ENCODE measurements at places on chromosomes 3 and 15. TPM values are rescaled to one million over a fixed set of nuclear protein-coding genes. Genes with fewer than 3 reads are reported as not detected.

DNA sequence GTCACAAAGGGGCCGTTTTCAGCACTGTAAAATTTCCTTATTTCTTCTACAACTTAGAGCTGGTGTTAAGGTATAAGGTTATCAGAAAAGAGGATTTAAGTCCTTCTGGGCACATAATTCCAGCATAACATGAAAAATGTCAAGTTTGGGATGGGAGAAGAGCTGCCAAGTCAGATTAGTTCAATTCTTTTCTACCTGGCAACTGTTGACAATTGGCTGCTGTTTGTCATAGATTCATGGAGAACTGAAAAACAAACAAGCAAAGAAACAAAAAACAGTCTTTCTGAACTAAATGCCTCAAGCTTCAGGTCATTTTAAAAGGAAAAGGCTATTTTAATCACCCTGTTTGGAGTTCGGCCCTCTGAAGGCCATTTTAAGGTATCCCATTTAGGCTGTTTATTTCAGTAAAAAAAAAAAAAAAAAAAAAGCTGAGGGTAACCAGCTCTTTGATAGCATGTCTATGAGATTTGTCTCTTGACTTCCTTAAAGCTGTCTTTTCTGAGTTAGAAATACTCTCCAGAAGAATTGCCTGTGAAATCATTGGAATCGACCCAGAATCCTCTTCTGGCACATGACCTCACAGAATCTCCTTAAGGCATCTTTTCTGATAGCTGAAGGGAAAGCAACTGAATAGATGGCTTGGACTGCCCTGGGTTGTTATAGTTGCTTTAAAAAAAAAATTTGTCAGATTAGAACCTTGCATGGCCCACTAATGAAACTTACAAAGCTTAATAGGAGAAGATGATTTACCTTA, 173.3 kb downstream of the SEMA6D start:
- H3K27me3 ChIP-seq = peaks cover 14% of the 10 kb centered on the region
- DNase-seq = no peak
- no peak overlapping the region for H3K27ac ChIP-seq
- H3K36me3 ChIP-seq = no peaks in the 10 kb centered on the region

DNA sequence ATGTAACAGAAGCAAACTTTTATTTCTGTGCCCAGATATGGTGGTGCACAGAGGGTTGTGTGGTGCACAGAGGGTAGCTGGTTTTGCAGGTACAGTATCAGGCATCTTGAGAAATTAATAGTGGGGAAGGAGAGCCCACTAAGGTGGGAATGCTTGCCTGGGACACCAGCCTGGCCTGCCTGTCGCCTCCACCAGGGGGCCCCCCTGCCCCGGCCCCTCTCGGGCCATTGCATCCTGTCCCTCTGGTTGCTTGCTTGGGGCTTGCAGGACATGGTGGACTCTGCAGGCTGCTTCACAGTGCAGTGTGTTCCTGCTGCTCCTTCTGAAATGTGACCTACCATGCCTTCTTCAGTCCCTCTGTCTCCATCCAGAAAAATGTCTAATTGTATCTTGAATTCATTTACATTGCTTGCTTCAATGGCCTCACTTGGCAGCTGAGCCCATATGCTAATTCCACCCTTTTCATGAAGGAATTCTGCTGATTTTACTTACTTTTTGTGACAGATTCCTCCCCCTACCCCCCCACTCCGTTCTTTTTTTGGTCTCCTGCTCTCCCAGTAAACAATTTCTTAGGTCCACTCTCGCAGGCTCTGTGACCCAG, 73.6 kb downstream of the EEFSEC start:
- no peak overlapping the region for H3K27ac ChIP-seq
- peak; percentile 49 for DNase-seq
- H3K27me3 ChIP-seq = no peaks in the 10 kb centered on the region
- no peak overlapping the region for H3K4me3 ChIP-seq
- no peaks in the 10 kb centered on the region for H3K4me1 ChIP-seq

Gene ARL14
- total RNA-seq = not detected

DNA sequence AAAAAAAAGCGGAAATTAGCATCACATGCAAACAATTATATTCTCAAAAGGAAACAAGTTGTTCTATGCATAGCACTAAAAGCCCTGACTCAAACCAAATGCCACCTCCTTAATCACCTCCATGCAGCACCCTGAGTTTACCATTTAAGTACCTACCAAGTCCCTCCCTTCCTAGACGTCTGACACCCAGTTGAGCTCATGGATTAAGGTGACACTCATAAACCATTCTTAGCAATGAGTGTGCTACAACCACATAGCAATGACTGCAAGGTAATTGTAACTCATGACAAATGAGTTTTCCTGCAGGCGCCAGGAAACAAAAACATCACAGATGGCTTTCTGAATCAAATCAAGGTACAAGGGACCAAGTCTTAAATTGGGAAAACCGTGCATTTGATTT, 32.0 kb downstream of the WWTR1 start:
- no peak overlapping the region for H3K4me3 ChIP-seq
- peaks cover 8% of the 10 kb centered on the region for H3K4me1 ChIP-seq
- H3K36me3 ChIP-seq = no peaks in the 10 kb centered on the region
- DNase-seq = no peak
- no peak overlapping the region for H3K27ac ChIP-seq
- H3K27me3 ChIP-seq = peaks cover 25% of the 10 kb centered on the region

Gene PRR20G
- total RNA-seq = not detected

DNA sequence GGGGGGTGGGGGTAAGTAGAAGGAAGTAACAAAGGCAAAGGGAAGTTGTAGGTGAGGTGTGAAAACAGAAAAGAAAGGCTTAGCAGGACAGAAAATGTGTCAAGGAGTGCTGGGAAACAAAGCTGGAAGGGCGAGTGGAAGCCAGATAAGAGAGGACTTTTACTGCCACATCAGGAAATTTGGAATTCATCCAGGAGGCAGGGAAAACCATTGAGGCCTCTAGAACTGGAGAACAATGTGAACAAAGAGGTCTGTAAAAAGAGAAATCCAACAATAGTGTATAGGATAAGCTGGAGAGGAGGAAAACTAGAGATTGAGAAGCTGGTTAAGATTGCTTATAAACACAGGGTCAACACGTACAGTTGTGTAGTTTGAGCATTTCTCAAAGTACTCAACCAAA, 116.6 kb downstream of the NTRK3 start:
- no peak overlapping the region for H3K4me3 ChIP-seq
- no peak overlapping the region for H3K27ac ChIP-seq
- no peaks in the 10 kb centered on the region for H3K4me1 ChIP-seq

Gene FBLN2
- 0.49 TPM for total RNA-seq

- no peak overlapping the region for H3K27ac ChIP-seq
- no peaks in the 10 kb centered on the region for H3K4me1 ChIP-seq
- DNase-seq = no peak
- H3K27me3 ChIP-seq = no peaks in the 10 kb centered on the region
Observed at GRCh38 chr3:64865839-64866570, 178.2 kb upstream of the ADAMTS9 start.

GRCh38 chr3:141246224-141246957, 14.8 kb downstream of the PXYLP1 start:
- H3K27ac ChIP-seq = no peak overlapping the region
- peaks cover 28% of the 10 kb centered on the region for H3K4me1 ChIP-seq
- no peak for DNase-seq
- H3K4me3 ChIP-seq = no peak overlapping the region
- H3K27me3 ChIP-seq = no peaks in the 10 kb centered on the region

- no peaks in the 10 kb centered on the region for H3K36me3 ChIP-seq
- peaks cover 75% of the 10 kb centered on the region for H3K27me3 ChIP-seq
- H3K4me1 ChIP-seq = peaks cover 36% of the 10 kb centered on the region
- H3K27ac ChIP-seq = peak overlapping the region; percentile 27
- peak overlapping the region; percentile 82 for H3K4me3 ChIP-seq
Observed at GRCh38 chr15:67833710-67834511, 5.9 kb downstream of the RNU6-1 start.

DNA sequence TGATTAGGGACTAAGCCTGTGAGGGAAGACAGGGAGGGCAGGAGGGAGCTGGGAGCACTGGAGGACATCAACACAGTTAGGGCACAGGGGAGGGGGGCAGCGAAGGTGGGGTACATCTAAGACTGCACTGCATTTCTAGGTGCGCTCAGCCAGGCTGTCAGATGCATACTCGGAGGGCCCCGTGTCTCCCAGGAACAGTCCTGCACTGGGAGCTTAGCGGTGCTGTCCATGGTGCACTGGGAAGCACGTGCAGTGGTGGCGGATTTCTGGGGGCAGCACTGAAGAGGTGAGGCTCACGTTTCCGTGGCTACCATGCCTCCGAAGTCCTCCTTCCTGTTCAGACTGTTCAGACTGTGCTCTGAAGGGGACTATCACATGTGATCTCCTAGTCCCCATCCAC, 54.4 kb downstream of the ROPN1B start:
- no peaks in the 10 kb centered on the region for H3K27me3 ChIP-seq
- no peak overlapping the region for H3K4me3 ChIP-seq
- no peak for DNase-seq
- H3K27ac ChIP-seq = no peak overlapping the region

Gene EPHB1
- 0.43 TPM for total RNA-seq

Gene ADAMTS7
- 0.39 TPM for total RNA-seq
